ENCODE measurements at places on chromosomes 12 and 14. TPM values are rescaled to one million over a fixed set of nuclear protein-coding genes. Genes with fewer than 3 reads are reported as not detected.
A peak's percentile ranks its signal among the peaks of the same experiment; 100 is the strongest.

The DHH gene
- total RNA-seq = 0.05 TPM

DNA sequence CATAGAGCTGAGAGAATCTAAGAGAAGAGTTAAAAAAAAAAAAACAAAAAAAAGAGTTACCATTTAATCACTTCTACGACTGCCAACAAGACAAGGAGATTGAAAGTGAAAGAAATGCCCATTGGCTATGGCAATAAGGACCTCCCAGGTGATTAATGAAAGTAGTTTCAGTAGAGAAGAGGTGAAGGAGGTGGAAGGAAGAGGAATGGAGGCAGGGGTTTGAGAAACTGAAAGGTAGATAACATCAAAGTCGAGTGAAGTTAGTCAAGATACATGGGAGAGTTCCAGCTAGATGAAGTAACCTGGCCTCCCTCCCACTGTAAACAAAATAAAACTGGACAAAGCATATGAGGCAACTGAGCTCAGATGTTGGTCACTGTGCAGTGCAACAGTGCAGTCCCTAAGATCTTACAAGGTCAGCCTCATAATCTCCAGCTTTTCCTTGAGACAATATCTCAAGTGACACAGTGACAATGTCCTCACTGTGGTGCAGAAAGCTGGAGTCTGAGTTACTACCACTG, 118.0 kb upstream of the CCDC198 start:
- no peak for DNase-seq

DNA sequence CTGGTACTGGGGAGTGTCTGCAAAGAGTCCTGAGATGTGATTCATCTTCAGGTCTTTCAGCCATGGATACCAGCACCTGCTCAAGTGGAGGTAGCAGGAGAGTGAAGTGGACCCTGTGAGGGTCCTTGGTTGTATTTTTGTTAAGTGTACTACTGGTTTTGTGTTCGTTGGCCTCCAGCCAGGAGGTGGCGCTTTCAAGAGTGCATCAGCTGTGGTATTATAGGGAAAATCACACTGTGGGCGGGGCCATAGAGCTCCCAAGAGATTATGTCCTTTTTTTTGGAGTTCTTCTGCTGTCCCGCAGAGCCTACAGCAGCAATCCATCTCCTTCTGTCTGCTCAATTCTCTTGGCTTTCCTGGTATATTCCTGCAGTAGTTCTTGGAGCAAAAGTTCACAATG, 66.8 kb downstream of the SPATA7 start:
- DNase-seq = no peak

- no peak for DNase-seq
These were observed 94.2 kb downstream of the ETV6 start for GRCh38 chr12:11743423-11744409.

- no peak for DNase-seq
These were observed 57.1 kb downstream of the ZDHHC17 start for GRCh38 chr12:76820888-76821482.

GRCh38 chr14:90999299-90999698, 61.1 kb downstream of the RPS6KA5 start:
- DNase-seq = no peak

- no peak for DNase-seq
These were observed 54.7 kb upstream of the FKBP4 start for GRCh38 chr12:2739832-2740641.

DNA sequence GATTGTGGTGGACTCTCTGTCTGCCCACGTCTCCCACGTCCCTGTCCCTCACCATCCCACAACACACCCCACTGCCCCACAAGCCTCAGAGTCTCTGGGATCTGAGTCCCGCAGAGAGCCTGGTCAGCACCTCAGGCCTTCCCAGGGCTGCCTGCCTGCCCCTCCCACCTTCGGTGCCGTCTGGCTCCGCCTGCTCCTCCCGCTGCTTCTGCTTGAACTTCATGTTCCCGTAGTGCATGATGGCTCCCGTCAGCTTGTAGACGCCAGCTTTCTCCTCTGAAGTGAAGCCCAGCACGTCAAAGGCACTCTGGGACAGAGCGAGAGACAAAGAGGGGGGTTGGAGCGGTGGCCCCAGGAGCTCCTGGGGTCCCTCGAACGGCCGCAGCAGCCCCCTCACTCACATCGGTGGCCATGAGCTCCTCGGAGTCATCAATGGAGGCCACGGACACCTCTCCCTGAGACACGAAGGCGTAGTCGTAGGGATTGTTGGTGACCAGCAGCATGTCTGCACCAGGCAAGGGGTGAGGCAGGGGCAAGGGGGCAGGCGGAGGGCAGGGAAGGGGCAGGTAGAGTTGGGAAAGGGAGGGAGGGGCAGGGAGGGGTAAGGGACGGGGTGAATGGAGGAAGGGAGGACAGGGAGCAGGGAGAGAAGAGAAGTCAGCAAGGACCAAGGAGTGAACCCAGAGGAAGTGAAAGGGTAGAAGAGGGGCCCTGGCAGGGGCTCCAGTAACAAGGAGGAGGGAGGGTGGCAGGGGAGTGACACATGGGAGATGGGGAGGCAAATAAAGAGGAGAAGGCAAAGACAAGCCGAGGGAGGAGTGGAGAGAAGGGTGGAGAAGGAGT, 5.6 kb downstream of the MYH6 start:
- DNase-seq = no peak

GRCh38 chr12:123951467-123951866, 21.2 kb downstream of the CCDC92 start:
- no peak for DNase-seq

GRCh38 chr12:106139422-106140171, 843 bp upstream of the NUAK1 start:
- no peak for DNase-seq

The PRKD1 gene
- 7.2 TPM for total RNA-seq

GRCh38 chr14:92884410-92884809, 38.5 kb upstream of the CHGA start:
- DNase-seq = no peak

GRCh38 chr12:31491841-31492598, 98.9 kb downstream of the DENND5B start:
- peak; percentile 78 for DNase-seq

GRCh38 chr12:1584326-1584725, 10.1 kb downstream of the FBXL14 start:
- no peak for DNase-seq

DNA sequence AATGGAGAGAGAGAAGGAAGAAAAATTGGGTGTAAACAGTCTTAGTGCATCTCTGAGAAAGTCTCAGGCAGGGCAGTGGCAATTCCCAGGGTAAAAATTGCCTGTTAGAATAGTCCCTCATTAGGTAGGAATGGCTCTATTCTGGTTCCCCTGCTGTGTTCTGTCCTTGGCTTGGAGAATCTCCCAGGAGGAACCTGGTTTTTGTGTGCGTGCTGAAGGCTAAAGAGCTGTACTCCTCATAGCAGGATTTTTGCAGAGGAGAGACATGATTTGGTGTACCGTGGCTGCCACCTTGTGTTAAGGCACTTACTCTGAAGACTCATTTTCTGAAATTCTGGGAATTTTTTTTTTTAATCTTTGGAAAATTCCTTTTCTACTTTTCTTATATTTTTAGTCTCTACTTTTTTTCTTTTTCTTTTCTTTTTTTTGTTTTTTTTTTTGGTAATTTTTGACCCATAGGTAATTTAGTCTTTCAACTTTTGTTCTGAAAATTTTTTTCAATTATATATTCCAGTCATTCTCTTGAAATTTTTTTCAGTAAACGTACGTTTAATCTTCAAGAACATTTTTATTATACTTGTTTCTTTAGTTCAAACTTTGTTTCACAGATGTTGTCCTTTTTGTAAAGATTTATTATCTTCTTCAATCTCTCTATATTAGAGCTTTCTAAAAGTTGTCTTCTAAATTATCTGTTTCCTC, 63.8 kb downstream of the FBXO33 start:
- peak; percentile 44 for DNase-seq

- DNase-seq = no peak
These were observed 5.9 kb upstream of the PPFIBP1 start for GRCh38 chr12:27517961-27518665.

- no peak for DNase-seq
These were observed 335.8 kb downstream of the FLRT2 start for GRCh38 chr14:85865701-85866100.

GRCh38 chr12:53231921-53232645, at the start of gene RARG:
RARG (minus strand) TSS chr12:53232209; CDS start chr12:53227545, 4,664 bp downstream.
- DNase-seq = no peak

The ACACB gene
- 1.4 TPM for total RNA-seq

The GLS2 gene
- total RNA-seq = 0.58 TPM

GRCh38 chr12:78316136-78316535, 485.4 kb downstream of the NAV3 start:
- no peak for DNase-seq

DNA sequence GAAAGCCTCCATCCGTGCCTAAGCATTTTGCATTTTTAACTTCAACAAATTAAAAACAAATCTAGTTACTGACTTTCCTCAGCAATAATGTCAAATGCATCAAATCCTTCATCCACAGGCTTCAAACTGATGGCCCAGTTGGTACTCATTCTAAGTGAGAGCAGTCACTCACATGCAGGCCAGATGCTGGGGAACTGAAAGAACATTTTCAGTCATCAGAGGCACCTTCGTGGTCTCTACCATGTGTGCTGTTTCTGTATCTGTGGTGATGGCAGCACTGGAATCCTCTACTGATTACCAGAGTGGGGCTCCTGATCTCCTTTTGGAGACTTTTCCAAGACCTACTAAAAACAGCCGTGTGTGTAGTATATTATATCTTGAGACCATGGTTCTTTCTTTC, 145.2 kb downstream of the PRIMA1 start:
- DNase-seq = no peak

- no peak for DNase-seq
These were observed 27.0 kb upstream of the FOXN3 start for GRCh38 chr14:89444044-89444443.

The WNT1 gene
- not detected for total RNA-seq

GRCh38 chr12:13472690-13473089, 276.2 kb downstream of the EMP1 start:
- DNase-seq = no peak

The POTEG gene
- total RNA-seq = not detected

DNA sequence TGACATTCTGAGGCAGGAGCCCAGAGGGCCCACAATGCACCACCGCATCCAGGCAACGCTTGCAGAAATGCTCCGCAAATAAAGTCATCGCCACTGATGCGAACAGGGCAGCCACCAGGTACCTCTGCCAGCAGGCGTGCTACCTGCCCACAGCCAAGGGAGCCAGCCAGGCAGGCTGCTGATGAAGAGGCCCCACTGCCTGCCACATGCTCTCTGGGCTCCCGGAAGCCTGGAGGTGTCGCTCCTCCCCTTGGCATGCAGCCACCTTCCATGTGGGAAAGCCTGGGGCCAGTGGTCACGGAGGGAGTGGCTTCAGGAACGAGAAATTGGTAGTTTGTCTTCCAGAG, 14.7 kb downstream of the GPR132 start:
- DNase-seq = no peak

GRCh38 chr14:52150162-52150561, 81.3 kb upstream of the NID2 start:
- no peak for DNase-seq

GRCh38 chr14:81324011-81324410, 76.1 kb downstream of the STON2 start:
- no peak for DNase-seq

DNA sequence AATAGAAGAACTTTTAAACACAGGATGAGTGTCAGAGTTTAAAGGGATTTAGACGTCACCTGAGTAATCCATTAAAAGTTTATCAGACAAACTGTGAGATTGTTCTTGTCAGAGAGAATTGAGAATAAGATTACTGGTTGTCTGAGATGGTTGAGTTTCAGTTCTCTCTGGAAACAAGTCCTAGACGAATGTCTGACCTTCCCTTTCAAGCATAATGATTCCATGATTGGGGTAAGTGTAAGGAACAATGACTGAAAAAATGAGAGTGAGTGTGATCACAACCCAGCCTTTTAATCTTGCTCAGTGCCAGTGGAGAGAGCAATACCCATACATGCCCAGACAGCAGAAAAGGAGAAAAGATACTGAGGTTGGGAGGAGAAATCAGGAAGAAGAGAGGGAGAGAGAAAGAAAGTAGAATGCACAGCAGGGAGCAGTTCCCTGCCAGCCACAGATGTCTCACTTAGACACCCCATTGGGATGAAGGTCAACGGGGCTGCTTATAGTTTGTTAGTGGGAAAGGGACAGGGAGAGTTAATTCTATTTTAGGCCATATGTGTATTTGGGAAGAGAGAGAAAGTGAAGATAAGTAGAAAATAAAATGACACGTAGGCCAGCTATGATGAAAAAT, 4.3 kb downstream of the GRIP1 start:
- no peak for DNase-seq

The METTL1 gene
- total RNA-seq = 11.3 TPM

GRCh38 chr12:96472384-96472783, 17.0 kb upstream of the CFAP54 start:
- no peak for DNase-seq

The PTCSC3 gene
- not detected for total RNA-seq

DNA sequence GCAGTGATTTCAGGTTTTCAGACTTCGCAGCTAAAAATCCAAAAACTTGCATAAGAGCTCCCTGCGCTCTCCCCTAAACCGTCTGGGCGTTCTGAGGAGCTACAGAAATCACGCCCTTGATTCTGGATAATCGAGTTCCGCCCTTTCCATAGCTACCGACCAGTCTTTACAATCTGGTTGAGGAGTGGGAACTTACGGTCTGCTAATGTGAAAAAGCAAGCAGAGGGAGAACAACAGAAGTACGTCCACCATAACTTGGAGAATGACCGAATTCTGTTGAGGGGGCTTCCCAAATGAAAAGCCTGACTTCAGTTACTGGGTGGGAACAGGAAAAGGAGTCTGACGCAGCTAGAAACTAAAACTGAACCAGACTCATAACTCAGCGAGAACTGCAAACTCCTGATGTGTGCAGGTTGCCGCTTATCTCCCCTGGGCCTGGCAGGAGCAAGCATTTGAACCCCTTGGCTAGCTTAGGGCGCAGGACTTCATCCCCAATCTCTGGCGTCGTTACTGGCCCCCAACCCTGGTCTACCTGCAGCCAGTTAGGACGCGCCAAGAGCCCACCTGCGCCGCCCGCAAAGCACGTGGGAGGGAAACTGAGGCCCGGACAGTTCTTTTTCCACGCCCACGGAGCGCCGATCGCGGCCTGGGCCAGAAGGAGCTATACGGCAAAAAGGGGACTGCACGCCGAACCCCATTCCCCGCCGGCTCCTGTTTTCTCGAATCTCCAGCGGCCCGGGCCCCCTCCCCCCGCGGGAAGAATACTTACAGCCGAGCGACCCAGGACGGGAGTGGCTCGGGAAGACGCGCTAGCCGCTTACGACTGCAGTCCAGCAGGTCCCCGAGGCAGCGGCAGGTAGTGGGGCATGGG, 838 bp downstream of the LRIG3 start:
- DNase-seq = no peak
